ENCODE measurements at places on chromosomes 7 and 10. TPM values are rescaled to one million over a fixed set of nuclear protein-coding genes. Genes with fewer than 3 reads are reported as not detected.
A peak's percentile ranks its signal among the peaks of the same experiment; 100 is the strongest.

- no peak overlapping the region for H3K4me3 ChIP-seq
- no peaks in the 10 kb centered on the region for H3K27me3 ChIP-seq
- no peak overlapping the region for H3K27ac ChIP-seq
- no peaks in the 10 kb centered on the region for H3K4me1 ChIP-seq
- DNase-seq, result no peak
- no peaks in the 10 kb centered on the region for H3K36me3 ChIP-seq
Measured at GRCh38 chr7:117098457-117098856, 145.2 kb downstream of the ST7 start.

DNA sequence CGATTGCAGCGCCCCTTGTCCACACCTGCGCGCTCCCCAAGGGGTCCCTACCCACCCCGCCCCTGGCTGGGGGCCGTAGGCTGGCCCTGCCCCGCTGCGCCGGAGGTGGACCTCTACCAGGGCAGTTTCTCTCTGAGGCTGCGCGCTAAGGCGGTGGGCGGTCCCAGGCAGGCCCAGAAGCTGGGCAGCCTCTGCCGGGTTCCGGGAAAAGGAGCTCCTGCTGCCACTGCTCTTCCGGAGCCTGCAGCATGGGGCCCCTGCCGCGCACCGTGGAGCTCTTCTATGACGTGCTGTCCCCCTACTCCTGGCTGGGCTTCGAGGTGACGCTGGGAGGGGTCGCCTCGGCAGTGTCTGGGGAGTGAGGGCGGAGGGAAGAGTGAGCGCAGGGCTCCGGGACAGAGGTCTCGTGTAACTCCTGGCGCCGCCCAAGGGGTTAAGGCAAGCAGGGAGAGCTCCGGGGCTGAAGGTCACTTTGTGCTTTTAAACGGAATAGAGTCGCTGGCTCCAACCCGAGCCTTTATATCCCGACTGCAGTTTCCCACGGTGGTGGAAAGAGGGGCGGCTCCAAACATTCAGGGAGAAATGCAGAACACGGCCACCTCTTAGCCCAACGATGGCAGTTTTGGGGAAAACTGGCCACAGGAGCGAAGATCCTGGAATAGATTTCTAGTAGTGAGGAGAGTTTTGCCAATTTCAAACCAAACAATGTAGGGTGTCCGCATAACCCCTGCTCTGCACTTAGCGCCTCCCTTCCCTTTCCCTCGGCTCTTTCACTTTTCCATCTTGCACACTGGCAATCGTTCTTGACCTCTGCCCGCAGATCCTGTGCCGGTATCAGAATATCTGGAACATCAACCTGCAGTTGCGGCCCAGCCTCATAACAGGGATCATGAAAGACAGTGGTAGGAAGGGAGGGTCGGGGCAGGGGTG is at the start of gene GSTK1:
GSTK1 (plus strand) TSS at position 176 of the 930 bp plus-strand sequence; CDS start at position 249, 73 bp downstream.
- peak within 1 kb of the TSS; percentile 62 for H3K4me3 ChIP-seq
- H3K4me1 ChIP-seq, result no peaks in the 10 kb centered on the region
- peak within 1 kb of the TSS; percentile 88 for H3K27ac ChIP-seq
- peak; percentile 83 for DNase-seq

DNA sequence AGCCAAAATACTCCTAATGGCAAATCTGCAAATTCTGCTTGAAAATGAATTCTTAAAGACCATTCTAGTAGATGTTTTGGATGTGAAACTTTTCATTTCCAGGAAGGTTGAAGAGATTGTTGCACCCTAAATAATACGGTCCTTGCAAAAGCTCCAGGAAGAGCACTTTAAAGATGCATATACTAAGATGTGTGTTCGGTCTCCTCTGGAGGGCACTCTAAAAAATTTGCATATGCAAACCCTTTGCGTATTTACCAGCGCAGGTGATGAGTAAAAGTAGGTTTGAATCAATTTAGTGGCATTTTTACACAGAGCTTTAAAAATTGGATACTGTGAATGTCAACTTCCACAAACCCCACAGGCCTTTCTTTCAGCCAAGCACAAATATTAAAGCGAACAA is 378.1 kb upstream of the SORCS1 start:
- no peak overlapping the region for H3K4me3 ChIP-seq
- no peaks in the 10 kb centered on the region for H3K36me3 ChIP-seq
- H3K4me1 ChIP-seq, result no peaks in the 10 kb centered on the region
- no peak for DNase-seq
- H3K27ac ChIP-seq, result no peak overlapping the region
- H3K27me3 ChIP-seq, result no peaks in the 10 kb centered on the region

DNA sequence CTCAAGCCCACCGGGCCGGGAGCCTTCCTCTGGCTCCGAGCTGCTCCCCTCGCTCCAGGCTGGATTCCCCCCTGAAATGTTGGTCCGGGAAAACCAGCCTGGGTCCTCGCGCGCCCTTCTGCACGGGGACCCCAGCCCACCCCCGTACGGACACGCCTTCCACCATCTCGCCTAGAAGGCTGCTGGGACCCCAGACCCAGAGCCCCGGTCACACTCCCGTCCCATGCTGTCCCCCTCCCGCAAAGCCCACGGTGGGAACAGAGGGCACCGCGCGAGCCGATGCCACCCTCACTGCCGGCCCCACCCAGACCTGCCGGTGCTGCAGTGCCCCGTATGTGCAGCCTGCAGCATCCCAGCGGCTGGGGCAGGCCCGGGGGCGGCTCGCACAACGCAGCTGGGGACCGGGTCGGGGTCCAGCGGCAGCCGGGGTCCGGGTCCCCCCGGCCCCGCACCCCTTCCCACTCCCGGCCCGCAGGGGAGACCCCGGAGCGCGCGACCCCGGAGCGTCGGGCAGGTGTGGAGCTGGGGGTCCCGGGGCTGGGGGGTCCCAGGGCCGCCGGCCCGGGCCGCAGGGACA is 871 bp downstream of the SPOCK2 start:
- no peak overlapping the region for H3K27ac ChIP-seq
- H3K36me3 ChIP-seq, result no peaks in the 10 kb centered on the region
- peaks cover 15% of the 10 kb centered on the region for H3K4me1 ChIP-seq
- peak overlapping the region; percentile 20 for H3K4me3 ChIP-seq
- no peaks in the 10 kb centered on the region for H3K27me3 ChIP-seq
- DNase-seq, result no peak

GRCh38 chr10:80459047-80459865 is 5.1 kb downstream of the TSPAN14 start:
- H3K4me3 ChIP-seq, result no peak overlapping the region
- peak overlapping the region; percentile 83 for H3K27ac ChIP-seq
- no peak for DNase-seq

GRCh38 chr7:127287133-127287532 is 34.4 kb upstream of the GRM8 start:
- no peaks in the 10 kb centered on the region for H3K27me3 ChIP-seq
- H3K27ac ChIP-seq, result no peak overlapping the region
- DNase-seq, result no peak
- H3K36me3 ChIP-seq, result no peaks in the 10 kb centered on the region
- no peak overlapping the region for H3K4me3 ChIP-seq
- H3K4me1 ChIP-seq, result no peaks in the 10 kb centered on the region

GRCh38 chr10:111934931-111935330 is 248.6 kb downstream of the GPAM start:
- H3K4me3 ChIP-seq, result no peak overlapping the region
- H3K36me3 ChIP-seq, result no peaks in the 10 kb centered on the region
- H3K27me3 ChIP-seq, result no peaks in the 10 kb centered on the region
- no peak for DNase-seq

GRCh38 chr10:55943403-55943802 is 417.7 kb downstream of the ZWINT start:
- no peaks in the 10 kb centered on the region for H3K4me1 ChIP-seq
- no peaks in the 10 kb centered on the region for H3K27me3 ChIP-seq
- no peak overlapping the region for H3K27ac ChIP-seq

DNA sequence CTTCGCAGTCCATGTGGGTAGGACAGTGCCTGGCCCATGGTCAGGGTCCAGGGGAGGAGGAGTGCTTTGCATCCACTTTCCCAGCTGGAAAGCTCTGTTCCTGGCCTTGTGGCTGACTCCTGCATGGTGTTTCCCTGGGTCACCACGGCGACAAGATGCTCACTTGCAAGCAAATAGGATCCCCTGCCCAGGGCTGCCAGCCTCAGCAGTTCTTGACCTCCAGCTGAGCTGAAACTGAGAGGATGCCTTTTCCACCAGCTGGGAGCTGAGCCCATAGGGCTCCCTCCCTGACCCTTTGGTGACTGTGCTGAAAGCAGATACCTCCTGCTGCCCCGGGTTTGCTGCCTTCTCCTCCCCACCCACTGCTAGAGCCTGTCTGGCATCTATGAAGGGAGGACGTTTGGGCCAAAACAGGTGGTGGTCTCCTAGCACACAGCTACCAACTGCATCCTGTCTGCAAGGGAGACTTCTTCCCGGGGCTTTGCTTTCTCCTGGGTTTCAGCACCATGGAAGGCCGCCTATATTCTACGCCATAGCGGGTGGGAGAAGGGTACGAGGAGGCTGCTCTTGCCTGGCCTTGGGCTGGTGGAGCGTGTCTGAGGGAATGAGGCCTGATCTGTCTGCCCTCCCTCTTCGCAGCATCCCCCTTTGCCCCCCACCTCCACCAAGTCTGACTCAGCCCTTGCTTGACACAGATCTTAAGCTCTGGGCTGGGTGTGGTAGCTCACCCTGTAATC is 34.4 kb downstream of the UBTD1 start:
- H3K27ac ChIP-seq, result no peak overlapping the region
- no peak for DNase-seq
- H3K36me3 ChIP-seq, result no peaks in the 10 kb centered on the region
- no peak overlapping the region for H3K4me3 ChIP-seq

- H3K27me3 ChIP-seq, result no peaks in the 10 kb centered on the region
- no peak for DNase-seq
- H3K4me3 ChIP-seq, result no peak overlapping the region
- no peaks in the 10 kb centered on the region for H3K36me3 ChIP-seq
- H3K27ac ChIP-seq, result no peak overlapping the region
Measured at GRCh38 chr7:143434660-143435059, 8.6 kb upstream of the TAS2R60 start.

- no peaks in the 10 kb centered on the region for H3K27me3 ChIP-seq
- no peaks in the 10 kb centered on the region for H3K4me1 ChIP-seq
- DNase-seq, result no peak
Measured at GRCh38 chr7:94397722-94398121, 3.0 kb downstream of the COL1A2 start.

DNA sequence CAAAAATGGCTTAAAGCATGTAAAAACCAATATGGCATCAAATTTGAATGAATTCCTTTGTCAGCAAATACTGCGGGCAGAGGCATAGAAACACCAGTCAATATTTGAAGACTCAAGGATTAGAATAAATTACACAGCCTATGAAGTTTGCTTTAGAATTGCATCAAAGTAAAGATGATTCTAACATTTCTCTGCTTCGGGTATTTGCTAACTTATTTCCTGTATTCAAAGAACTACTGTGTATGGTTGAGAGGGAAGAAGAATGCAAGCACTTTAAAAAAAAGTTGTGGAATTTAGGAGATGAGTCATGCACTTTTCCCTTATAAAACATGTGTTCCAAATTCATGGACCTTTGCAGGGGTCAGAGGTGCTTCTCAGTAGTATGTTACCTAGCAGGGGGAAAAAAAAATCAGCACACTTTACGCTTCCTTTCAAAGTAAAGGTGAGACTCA is 90.1 kb downstream of the PIP4K2A start:
- H3K27me3 ChIP-seq, result no peaks in the 10 kb centered on the region
- H3K4me3 ChIP-seq, result no peak overlapping the region
- peak overlapping the region; percentile 9 for H3K27ac ChIP-seq
- DNase-seq, result no peak
- H3K4me1 ChIP-seq, result no peaks in the 10 kb centered on the region

DNA sequence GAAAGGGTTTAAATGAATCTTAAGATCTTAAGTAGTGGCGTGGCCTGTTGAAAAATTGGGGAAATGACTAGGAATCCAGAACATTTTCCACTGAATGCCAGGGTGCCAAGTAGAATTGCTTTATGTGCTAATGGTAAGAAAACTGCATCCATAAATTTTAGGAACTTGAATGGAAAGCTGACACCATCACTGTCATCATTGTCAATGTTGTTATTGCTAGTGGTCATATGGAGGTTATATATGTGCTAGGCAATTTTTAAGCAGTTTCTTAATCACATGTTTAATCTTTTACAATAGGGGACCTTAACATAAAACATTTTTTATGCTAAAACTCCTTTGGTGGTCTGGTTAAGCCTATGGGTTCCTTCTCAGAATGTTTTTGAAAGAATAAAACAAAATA is 13.1 kb downstream of the MARCHF5 start:
- DNase-seq, result no peak
- no peaks in the 10 kb centered on the region for H3K36me3 ChIP-seq
- H3K4me1 ChIP-seq, result no peaks in the 10 kb centered on the region
- H3K27ac ChIP-seq, result no peak overlapping the region

- H3K4me3 ChIP-seq, result no peak overlapping the region
- no peak for DNase-seq
- no peaks in the 10 kb centered on the region for H3K36me3 ChIP-seq
- no peak overlapping the region for H3K27ac ChIP-seq
Measured at GRCh38 chr10:17915181-17915580, 36.5 kb upstream of the SLC39A12 start.

- H3K36me3 ChIP-seq, result no peaks in the 10 kb centered on the region
- H3K4me3 ChIP-seq, result no peak overlapping the region
- no peaks in the 10 kb centered on the region for H3K4me1 ChIP-seq
- no peaks in the 10 kb centered on the region for H3K27me3 ChIP-seq
- DNase-seq, result no peak
- no peak overlapping the region for H3K27ac ChIP-seq
Measured at GRCh38 chr10:122939856-122940543, 14.0 kb downstream of the C10orf88 start.

DNA sequence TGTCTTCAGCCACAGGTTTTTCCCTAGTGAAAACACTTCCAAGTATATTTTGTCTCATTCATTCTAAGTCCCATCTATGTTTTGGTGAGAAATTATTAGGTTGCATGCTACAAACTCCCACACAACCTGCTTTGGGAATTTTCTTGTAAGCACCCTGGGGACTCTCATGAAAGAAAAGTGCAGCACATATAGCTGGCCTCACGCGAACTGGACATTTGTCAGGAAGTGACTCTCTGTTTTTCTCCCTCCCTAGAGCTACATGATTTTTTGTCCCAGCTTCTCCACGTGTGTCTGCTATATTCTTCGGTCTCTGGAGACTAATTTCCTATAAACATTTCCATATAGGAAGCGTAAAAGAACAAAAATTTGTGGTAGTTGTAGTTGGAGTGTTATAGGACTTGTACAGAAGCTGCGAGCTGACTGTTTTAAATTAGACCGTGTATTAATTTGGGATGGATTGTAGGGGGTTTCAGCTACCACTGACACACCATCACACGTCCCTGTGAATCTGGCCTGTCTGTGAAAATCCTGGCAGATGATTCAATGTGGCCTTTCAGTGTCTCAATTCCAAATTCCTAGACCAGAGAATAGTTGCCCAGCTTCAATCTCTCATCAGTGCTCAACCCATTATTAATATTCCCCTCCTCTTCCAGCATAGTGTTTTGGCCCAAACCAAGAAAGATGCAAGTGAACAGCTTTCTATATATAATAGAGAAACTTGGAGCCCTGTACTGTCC is 40.2 kb downstream of the ARL4A start:
- H3K27ac ChIP-seq, result no peak overlapping the region
- H3K27me3 ChIP-seq, result no peaks in the 10 kb centered on the region
- no peak overlapping the region for H3K4me3 ChIP-seq

The RNF148 gene
- total RNA-seq, result 4.7 TPM

The MAP3K8 gene
- total RNA-seq, result 20.0 TPM

The KAZALD1 gene
- total RNA-seq, result not detected

The NKX1-2 gene
- not detected for total RNA-seq

The SPDYE3 gene
- not detected for total RNA-seq

The TSPAN13 gene
- 4.9 TPM for total RNA-seq

The SLC16A12 gene
- 0.26 TPM for total RNA-seq

The TRPV5 gene
- not detected for total RNA-seq

The CYP2C19 gene
- total RNA-seq, result not detected
